ENCODE measurements at places on chromosomes 12 and 14.
A peak's percentile ranks its signal among the peaks of the same experiment; 100 is the strongest.

GRCh38 chr14:90023176-90023896 is 38.5 kb upstream of the KCNK13 start:
- DNase-seq, result no peak

GRCh38 chr14:23621204-23621931 is 14.8 kb upstream of the DHRS2 start:
- no peak for DNase-seq

DNA sequence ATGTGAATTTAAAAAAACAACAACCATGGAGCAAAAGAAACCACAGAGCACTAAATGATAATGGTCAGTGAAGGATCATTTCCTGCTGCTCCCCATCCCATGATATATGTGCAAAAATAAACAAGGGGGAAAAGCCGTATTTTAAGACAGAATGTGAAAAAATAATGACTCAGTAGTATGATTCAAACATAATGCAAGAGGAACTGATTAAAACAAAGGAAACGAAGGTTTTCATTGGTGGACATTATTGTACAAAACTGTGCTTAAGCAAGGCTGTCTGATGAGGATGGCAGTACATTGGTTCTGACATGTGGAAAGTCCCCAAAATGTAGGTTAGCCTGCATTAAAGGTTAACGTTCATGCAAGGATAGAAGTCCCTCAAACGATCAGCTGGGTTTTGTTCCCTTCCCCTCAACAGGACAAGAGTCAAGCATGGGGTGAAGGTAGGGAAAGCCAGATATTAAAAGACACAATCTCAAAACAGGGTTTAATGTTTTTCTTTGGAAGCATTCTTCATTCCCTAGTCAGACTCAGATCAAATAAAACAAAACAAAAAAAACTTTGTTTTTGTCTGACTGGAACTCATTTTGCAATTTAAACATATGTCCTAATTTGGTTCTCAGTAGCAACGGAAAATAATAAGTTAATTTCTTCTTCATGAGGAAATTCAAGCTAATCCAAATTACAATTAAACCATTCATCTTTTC is 26.3 kb upstream of the PTGDR start:
- DNase-seq, result no peak

DNA sequence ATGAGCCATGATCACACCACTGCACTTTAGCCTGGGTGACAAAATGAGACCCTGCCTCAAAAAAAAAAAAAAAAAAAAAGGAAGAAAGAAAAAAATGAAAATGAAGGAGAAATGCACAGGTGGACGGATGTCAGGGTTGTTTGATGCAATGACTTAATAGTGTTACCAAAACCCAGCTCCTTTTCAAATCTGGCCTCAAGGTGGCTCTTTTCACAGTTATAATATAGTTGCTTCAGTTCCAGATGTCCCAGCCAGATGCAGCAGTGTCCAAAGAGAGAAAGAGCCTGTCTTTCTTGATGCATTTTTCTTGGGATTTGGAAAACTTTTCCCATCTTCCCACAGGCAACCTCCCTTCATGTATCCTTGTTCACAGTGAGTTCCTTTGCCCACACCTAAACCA is 36.5 kb downstream of the KCNMB4 start:
- DNase-seq, result no peak

DNA sequence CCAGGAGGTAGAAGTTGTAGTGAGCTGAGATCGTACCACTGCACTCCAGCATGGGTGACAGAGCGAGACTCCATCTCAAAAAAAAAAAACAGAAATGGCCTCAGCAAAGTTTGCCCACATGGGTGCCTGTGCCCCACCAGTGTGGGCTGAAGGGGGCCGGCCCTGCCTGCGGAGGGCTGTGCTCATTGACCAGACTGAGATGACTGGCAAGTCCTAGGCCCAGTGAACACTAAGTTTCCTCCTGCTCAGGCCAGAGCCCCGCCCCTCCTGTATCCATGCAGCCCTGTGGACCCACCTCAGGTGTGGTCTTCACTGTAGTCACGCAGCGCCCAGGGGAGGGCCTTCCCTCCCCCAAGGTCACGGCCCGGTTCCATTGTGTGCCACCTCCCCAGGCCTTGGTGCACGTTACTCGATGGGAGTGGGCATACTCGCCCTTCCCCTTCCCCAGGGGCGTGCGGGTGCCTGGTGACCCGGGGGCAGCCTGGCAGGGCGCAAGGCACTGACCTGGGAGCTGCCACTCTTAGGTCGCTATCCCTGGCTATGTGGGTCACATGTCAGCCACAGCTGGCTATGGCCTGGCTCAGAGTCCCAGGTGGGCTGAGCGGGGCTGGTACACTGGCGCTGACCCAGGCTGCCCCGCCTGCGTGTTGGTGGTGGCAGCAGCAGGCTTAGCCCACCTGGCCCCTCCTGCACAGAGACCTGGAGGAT is 16.1 kb downstream of the INF2 start:
- DNase-seq, result no peak

DNA sequence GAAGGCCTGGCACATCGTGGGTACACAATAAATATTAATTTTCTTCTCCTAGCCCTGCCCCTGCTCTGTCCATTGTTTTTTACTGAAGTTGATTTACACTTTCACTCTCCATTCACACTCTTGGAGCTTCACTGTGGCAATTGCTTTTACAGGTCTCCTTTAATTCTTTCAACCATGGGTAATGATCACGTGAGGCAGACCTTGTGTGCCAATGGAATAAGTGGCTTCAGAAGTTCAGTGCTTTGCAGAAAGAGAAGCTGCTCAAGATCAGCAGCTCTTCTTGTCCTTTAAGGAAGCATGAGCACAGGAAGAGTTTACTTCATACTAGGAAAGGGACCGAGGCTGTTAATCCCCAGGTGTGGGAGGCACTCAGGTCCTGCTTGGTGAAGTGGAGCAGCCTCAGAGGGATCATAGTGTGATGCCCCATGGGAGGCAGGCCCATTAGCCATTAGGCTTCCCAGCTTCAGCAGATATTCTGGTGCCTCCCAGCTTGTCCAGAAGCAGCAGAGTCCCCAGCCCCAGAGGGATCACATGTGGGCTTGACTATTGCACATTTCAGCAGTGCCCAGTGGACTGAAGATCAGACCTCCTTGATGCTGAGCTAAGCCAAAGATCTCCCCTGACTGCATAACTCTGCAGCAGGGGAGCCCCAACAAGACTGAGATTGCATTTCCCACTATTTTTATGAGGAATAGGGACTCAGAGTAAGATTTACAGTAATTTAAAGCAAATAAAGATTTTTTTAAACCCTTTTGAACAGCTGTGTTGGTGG is 5.0 kb upstream of the SLC35F4 start:
- no peak for DNase-seq

GRCh38 chr12:104452087-104452486 is 4.7 kb upstream of the CHST11 start:
- DNase-seq, result no peak

- DNase-seq, result no peak
Observed at GRCh38 chr12:116606397-116606796, 47.2 kb downstream of the MAP1LC3B2 start.

DNA sequence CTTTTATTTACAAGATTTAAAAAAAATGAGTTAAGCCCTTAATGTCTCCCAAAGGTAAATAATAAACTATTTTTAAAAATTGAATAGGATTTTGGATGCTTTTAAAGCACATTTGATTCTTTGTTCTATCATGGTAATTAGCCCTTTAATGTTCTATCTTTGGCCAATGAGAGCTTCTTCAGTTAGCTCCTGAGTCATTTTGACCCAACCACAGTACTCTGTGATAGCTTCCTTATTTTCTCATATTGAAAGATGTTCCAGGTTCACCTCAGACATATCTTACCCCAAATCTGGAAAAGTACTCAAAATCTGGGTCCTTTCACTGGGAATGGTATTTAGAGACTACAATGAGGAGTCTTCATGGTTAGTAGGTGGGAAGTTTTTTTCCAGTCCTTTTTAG is 98.0 kb downstream of the MYRFL start:
- DNase-seq, result no peak

- no peak for DNase-seq
Observed at GRCh38 chr14:42606839-42607238, 1000.2 kb downstream of the LRFN5 start.

DNA sequence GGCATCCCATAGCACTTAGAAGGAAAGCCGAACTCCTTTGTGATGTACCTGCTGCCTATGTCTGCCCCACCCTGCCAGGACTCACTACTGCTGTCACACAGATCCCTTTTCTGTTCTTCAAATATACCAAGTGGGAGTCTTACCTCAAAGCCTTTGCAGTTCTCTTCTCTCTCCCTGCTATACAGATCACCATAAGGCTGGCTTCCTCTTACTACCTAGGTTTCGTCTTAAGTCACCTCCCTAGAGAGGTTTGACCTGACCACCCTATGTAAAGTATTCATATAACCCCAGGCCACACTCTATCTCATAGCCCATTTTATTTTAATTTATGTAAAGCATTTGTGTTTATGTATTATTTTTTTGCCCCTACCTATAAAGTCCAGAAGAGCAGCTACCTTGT is 117.6 kb downstream of the CRADD start:
- DNase-seq, result no peak

DNA sequence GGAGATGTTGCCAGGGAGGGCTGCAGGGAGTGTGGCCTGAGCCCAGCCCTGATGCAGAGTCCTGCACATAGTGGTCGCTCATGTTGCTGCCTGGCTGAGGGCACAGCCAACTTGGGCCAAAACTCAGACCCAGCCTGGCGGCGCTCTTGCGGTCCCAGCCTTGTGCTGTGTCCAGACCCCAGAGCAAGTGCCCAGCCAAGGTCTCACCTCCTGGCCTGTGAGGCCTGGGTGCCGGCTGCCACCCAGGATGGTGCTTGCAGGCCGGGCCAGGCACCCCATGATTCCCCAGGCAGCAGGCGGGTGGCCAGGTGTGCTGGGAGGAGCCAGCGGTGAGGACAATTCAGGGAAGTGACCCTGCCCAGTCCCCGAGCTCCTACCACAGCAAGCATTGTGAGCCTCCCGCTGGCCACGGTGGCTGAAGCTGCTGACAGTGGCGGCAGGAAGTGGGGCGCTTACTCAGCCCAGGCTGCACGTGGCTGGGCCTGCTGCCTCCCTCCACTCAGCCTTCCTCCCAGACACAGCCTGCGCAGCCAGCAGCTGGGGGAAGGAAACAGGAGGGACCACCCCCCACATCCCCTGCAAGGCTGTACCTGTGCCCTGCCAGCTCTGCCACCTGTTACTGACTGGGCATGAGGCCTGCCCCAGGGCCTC is 17.7 kb upstream of the PGF start:
- peak; percentile 20 for DNase-seq

- DNase-seq, result no peak
Observed at GRCh38 chr14:36270191-36270590, 50.2 kb downstream of the MBIP start.

DNA sequence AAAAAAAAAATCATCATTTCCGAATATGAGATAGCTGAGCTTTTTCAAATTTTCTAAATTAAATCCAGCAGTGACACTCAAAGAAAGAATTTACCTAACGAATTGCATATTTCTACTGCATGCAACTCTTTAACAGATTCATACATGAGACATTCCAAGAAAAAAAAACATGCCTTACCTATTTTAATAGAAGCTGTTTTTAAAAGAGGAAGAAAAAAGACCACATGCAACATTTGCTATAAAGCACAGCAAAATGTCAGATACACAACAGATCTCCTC is 18.5 kb downstream of the CORO1C start:
- DNase-seq, result no peak

DNA sequence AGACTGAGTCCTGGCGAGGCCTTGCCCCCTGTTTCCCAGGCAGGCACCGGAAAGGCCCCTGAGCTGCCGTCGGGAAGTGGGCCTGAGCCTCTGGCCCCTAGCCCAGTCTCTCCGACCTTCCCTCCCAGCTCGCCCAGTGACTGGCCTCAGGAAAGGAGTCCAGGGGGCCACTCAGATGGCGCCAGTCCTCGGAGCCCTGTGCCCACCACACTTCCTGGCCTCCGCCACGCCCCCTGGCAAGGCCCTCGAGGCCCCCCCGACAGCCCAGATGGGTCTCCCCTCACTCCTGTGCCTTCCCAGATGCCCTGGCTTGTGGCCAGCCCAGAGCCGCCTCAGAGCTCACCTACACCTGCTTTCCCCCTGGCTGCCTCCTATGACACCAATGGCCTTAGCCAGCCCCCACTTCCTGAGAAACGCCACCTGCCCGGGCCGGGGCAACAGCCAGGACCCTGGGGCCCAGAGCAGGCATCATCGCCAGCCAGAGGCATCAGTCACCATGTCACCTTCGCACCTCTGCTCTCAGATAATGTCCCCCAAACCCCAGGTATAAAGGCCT is 10.9 kb downstream of the TNS2 start:
- no peak for DNase-seq

GRCh38 chr12:49805409-49805808 is 22.8 kb downstream of the NCKAP5L start:
- DNase-seq, result no peak

- no peak for DNase-seq
Observed at GRCh38 chr14:92516344-92516965, 2.9 kb downstream of the RIN3 start.

DNA sequence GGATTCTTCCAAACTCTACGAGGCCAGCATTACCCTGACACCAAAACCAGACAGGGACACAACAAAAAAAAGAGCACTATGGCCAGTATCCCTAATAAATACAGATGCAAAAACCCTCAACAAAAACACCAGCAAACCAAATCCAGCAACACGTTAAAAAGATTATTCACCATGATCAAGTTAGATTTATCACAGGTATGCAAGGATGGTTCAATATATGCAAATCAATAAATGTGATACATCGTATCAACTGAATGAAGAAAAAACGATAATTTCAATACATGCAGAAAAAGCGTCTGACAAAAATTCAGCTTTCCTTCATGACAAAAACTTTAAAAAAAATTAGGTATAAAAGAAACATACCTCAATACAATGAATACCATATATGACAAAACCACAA is 99.9 kb downstream of the CEP83 start:
- DNase-seq, result no peak

GRCh38 chr12:22518998-22519397 is 25.3 kb downstream of the C2CD5 start:
- no peak for DNase-seq

DNA sequence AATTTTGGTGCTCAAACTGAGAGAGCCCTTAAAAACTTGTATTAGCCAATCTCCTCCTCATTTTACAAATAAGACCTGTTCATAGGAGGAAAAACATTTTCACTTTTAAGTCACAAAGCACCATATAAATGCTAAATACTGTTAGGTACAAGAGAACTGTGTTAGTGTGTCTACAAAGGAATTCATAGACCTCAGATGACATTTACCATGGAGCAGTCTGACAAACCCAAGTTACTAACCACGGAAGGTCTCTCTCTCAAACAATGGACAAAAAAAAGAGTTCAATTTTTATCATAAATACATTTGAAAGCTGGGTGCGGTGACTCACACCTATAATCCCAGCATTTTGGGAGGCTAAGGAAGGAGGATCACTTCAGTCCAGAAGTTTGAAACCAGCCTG is 10.0 kb downstream of the SBNO1 start:
- DNase-seq, result no peak

- DNase-seq, result no peak
Observed at GRCh38 chr14:102525219-102525928, 15.8 kb upstream of the ANKRD9 start.

DNA sequence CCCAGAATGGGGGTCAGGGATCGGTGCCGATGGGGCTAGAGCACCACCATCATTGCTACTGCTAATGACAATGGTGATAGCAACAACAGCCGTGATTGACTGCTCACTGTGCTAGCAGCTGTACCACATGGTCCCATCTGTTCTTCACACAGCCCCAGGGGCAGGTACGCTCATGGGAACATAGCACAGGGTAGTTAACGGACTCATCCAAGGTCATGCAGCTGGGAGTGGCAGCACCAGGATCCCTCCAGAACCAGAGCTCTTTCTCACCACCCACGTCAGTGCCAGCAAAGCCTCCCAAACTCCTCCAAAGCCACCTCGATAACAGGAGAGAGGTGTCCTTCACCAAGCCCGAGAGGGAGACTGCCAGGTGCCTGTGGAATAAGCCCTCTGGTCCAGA is 11.2 kb upstream of the DYNC1H1 start:
- DNase-seq, result no peak
